ENCODE measurements at places on chromosomes 2 and 18.
A peak's percentile ranks its signal among the peaks of the same experiment; 100 is the strongest.

DNA sequence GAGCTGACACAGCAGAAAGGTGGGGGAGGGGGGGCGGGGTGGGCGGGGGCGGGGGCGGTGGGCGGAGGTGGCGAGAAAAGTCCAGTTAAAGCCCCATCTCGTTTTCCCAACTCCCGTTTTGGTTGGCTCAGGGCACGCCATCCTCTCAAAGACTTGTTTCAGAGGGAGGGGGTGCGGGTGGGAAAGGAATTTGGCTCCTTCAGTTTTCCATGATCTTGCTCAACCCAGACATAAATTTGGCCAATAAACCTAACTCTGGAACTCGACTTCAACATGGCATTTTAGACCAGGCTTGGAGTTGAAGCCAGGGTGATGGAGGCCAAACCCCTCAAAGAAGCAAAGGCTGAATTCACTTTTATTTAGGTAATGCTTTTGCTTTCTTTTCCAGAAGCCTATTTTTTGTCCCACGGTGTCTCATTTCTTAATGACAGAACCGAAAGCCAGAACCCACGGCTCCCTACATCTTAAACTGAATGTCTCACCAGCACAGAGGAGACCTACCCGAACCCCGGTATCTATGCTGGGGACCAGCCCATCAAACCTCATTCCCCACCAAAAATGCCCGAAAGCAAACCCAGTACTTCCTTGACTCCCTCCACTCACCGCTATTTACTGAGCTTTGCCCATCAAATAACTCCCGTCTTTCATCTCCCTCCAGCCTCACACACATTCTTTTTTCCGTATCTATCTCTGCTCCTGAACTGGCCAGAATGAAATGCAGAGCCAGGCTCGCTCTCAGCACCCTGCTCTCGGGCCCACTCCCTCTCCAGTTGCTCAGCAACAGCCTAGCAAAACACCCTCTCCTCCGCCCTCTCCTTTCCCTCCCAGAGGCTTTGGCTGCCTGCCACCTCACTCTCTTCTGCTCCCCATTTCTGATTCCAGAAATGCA is 4.3 kb downstream of the IGFBP5 start:
- peak; percentile 72 for DNase-seq

DNA sequence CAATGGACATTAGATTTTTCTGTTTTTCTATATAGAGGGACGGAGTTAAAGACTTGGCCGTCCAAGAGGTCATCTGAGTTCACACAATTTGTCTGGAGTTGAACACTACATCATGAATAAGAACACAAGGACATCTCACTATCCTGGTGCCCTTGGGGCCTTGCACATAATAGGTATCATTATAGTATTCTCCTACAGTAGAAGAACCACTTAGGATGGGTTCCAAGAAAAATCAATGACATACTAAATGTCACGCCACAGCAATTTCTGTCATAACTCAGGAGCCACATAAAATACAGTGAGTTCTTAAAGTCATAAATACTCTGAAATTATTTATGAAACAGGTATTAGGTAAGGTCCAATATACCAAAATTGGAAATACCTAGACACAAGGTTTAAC is 154.4 kb downstream of the NCKAP5 start:
- no peak for DNase-seq

DNA sequence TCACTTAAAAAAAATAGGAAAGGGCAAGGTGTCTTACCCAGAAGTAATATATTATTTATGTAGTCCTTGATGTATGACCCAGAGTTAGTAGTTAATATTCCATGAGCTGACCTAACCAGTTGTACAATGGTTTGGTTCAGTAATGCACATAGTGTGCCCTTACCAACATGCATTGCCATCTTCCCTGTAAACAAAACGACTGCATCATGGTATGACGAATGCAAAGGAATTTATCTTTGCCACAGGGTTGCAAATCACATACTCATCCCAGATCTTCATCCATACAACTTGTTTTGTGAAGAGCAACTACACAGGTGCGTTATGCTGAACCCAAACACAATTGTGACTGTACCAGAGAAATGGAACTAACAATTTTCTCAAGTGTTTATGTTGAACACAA is 68.9 kb upstream of the ZSWIM2 start:
- no peak for DNase-seq

- no peak for DNase-seq
These were observed 108.3 kb downstream of the MTCL1 start for GRCh38 chr18:8813611-8814010.

DNA sequence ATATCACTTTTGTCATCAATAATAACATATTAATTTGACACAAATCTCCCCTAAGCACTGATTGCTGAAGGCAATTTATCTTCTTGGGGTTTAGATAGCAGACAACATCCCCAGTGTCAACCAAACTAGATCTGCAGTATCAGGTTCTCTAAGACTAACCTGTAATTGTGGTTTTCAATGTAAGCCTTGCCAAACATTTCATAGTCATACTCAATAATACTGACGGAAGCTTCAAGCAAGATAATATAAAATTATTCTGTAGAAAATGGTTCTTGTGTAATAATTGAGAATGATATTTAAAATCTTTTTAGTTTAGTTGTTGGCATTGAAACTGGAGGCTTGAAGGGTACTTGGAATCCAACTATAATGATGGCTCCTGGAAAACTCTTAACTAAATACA is 186.3 kb downstream of the RIT2 start:
- no peak for DNase-seq

DNA sequence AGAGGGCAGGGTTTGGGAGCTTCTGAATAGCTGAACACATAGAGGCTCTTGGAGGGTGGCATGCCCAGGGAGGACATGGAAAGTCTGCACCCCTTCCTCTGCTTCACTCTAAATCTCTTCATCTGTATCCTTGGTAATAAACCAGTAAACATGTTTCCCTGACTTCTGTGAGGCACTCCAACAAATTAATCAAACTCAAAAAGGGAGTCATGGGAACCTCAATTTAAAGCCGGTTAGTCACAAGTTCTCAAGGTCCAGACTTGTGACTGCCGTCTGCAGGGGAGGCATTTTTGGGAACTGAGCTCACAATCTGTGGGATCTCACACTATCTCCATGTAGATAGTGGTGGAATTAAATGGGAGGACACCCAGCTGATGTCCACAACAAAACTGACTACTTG is 33.1 kb upstream of the STON1 start:
- DNase-seq: no peak

DNA sequence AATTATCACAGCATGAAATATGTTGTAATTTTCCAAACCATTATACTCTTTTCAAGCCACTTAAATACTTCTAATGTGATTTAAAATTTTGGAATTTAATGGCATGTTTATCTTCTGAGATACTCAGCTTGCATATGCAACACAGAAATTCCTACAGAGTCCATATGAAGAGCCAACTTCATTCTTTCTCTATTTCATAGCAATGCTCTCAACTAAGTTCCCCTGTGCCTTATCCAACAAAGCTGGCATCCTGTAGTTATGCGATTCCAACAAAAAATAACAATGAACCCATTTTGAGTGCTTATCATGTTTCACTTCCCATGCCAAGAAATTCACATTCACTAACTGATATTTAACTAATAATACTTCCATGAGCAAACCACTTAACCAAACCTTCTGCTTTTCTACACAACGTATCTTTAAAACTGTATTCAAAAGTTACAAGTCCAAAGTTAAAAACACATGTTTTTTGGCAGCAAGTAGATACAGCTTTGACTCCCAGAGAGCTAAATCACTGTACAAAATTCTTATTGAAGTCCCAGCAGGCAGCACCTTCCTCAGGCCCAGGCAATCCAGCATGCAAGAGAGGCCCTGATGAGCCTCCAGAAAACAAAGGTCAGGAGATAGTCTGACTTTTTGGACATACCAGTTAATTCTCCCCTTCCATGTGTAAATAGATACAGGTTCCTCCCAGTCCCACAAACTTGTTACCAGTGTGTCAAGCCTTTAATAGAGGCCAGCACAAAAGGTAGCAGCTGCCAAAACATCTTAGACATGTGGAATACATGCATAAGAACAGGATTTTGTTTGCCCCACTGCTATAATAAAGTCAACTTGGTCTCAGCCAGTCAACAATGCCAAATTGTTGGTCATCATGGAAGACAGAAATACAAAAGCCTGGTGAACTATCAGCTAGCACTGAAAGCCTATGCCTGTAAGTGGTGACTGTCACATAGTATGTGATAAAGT is 113.1 kb upstream of the WDR75 start:
- DNase-seq: no peak

- no peak for DNase-seq
These were observed 56.7 kb downstream of the GPR39 start for GRCh38 chr2:132473174-132473883.

- DNase-seq: no peak
These were observed 702.4 kb upstream of the RAB6C start for GRCh38 chr2:129276978-129277584.

DNA sequence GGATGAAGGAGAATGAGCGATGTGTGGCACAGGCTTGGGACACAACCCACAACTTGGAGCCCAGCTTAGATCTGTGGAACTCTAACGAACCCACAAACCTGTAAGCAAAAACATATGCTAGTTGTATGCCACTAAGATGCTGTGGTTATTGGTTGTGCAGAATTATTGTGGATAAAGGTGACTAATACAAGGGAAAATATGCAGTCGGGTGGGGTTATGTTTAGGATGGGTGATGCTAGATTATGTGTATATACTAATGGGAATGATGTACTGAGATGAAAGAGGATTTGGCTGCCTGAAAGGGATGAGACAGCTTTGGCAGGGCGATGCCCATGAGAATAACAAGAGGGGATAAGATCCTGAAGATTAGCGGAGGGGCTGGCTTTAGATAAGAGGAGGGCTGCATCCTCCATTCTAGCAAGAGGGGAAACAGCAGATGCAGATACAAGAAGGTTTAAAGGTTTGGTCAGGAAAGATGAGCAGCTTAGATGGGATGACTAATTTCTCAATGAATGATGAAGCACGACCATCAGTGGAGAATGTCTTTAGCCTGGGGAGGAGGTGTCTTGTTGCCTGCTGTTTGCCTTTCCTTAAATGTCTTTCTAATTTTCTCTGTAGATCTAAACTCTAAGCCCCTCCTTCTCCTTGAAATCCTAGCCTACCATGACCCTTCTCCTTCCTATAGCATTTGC is 49.6 kb downstream of the GALNT14 start:
- no peak for DNase-seq

DNA sequence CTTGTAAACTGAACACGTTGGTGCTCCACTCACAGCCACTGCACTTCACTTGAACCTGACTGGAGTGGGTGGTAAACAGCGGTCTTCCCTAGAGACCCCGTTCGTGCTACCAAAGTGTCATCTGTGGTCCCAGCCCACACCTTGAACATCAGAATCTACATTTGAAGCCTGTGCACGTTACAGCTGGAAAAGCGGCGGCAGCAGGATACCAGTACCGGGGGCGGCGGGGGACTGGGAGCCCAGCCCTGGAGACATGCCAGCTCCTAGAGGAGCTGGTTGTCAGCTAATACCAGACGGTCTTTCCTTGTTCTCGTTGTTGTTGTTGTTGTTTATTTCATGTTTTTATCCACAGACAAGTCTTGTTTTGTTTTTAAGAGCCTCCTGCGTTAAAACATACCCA is 156.7 kb downstream of the WDSUB1 start:
- no peak for DNase-seq

- DNase-seq: no peak
These were observed 245.1 kb downstream of the NEDD4L start for GRCh38 chr18:58288921-58289797.

- no peak for DNase-seq
These were observed 3.0 kb downstream of the HOXD8 start for GRCh38 chr2:176132205-176133171.

DNA sequence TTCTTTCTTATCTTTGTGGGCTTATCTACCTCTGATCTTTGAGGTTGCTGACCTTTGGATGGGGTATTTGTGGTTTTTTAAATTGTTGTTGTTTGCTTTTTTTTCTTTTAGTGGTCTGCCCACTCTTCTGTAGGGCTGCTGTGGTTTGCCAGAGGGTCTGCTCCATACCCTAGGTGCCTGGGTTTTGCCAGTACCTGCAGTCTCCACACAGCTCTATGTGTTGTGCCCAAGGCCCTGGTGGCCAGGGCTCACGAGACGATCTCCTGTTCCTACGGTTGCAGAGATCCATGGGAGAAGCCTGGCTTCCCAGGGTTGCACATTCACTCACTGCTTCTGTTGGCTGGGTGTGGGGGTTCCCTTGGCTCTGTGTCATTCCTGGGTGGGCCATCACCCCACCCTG is 87.1 kb downstream of the PARD3B start:
- no peak for DNase-seq

GRCh38 chr18:50091509-50092244 is 103.3 kb downstream of the MYO5B start:
- no peak for DNase-seq

DNA sequence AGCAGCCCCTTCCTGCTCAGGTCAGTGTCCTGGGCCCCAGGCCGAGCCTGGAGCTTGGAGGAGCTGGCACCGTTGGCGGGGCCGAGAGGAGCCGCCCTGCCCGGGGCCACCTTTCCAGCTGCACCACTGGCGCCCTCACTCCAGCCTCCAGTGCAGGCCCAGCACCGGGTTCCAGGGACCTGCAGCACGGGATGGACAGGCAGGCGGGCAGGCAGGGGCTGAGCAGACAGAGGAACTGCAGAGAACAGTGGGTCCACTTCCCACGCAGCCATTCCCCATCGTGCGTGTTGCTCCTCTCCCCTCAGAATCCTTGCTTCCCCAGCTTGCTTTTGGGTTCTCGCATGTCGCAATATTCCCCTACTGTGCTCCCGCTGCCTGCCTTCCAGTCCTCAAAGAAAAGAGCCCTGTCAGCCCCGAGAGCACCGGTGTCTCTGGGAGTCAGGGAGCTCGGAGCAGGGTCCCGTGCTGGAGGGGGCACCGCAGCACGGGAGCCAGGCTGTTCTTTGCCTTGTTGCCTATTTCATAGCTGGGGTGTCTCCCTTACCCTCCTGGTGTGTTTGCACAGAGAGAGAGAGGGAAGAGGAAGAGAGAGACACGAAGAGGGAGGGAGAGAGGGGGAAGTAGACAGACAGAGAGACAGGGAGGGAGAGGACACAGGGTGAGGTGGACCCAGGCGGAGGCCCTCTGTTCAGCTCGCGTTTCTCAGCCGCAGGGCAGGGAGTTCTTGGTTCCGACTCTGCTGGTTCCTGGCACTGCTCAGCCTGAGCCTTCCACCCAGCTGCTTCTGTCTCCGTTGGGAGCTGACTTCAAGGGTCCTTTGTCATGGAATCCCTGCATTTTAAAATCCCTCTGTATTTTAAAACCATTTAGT is 126.0 kb downstream of the MBP start:
- no peak for DNase-seq

DNA sequence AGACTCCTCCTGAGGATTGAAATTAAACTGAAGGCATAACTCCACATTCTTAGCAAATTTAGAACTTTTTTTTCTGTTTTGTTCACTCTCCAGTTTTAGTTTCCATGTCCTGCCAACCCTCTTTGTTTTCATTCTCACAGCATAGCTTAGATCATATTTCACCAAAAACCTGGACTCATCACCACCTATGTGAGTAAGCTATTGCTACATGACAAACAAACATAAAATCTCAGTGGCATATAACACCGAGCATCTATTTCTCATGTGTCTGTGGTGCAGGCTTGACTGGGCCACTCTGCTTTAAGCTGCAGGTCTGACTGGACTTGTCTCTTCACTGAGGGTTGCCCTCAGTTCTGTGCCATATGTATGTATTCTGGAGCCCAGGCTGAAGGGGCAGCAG is 385.2 kb downstream of the ARHGAP15 start:
- no peak for DNase-seq

- DNase-seq: peak; percentile 68
These were observed 231.2 kb downstream of the MYO3B start for GRCh38 chr2:170409164-170409535.

GRCh38 chr2:11659115-11659475 is 10.9 kb downstream of the NTSR2 start:
- DNase-seq: no peak

All from NCI-H146 (cell line).